ENCODE measurements at places on chromosomes 12 and 14. TPM values are rescaled to one million over a fixed set of nuclear protein-coding genes. Genes with fewer than 3 reads are reported as not detected.

The TAS2R42 gene
- total RNA-seq, result not detected

The POMT2 gene
- 11.5 TPM for total RNA-seq

The CLEC4C gene
- not detected for total RNA-seq

The LRRK2 gene
- 12.2 TPM for total RNA-seq

The TAS2R46 gene
- 12.3 TPM for total RNA-seq

The A2M gene
- total RNA-seq, result 44.5 TPM

The SYT10 gene
- 0.31 TPM for total RNA-seq

The GPR65 gene
- total RNA-seq, result 0.47 TPM

The SPIC gene
- 0.16 TPM for total RNA-seq

The CLEC1B gene
- total RNA-seq, result not detected

The CABP1 gene
- total RNA-seq, result 3.1 TPM

The RNFT2 gene
- 36.0 TPM for total RNA-seq

The KRT6A gene
- total RNA-seq, result 0.62 TPM

DNA sequence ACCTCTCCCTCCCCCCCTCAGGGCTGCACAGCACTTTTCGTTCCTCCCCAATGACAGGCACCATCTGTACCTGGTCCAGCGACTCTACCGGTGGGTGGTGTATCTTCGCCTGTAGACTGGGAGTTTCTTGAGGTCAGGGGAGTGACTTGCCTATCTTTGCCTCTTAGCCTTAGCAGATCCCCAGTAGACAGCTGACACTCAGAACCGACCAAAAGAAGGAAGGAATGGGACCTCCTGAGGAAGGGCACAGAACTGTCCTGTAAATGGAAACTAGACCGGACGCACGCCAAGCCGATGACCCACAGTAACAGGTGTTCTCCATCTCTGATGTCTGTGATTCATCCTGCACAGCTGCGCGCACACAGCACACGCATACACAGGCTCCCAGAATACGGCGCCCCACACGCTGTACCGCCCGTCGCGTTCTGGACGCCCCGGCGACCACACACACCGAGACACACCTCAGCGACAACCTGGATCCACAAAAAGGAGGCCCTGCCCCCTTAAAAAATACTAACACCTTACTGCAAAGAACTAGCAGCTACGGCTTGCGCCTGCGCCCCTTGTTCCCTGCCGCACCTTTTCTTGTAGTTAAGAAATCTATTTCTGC lies 673 bp upstream of the TTC9 start:
- DNase-seq, result peak; percentile 24

DNA sequence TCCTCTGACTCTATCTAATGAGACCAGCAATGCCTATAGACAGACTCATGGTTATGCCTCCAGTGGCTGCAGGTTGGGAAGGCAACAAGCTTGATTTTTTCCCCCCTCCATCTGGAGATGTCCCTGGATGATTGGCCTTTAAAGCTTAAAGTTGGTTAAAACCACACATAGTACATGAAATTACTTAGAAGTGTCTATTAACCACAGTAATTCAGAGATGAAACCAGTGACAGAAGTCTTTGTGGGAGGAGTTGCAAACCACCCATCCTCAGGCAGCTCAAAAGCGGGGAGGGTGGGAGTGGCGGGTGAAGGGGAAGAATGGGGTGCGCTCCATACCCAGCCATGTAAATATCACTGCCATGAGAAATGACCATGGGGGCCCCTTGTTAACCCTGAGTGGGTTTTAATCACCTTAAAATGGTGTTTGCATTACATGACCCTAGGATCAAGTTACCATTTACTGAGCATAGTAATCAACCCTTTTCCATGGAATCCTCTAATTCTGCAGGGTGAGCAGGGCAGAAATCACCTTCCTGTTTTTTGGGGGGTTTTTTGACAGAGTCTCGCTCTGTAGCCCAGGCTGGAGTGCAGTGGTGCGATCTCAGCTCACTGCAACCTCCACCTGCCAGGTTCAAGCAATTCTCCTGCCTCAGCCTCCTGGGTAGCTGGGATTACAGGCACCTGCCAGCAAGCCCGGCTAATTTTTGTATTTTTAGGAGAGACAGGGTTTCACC lies 133.5 kb downstream of the FOXN3 start:
- DNase-seq, result no peak

- DNase-seq, result no peak
Observed at GRCh38 chr12:116384691-116385485, 107.4 kb upstream of the MED13L start.

GRCh38 chr14:22466491-22466890 lies 122.5 kb downstream of the DAD1 start:
- no peak for DNase-seq

GRCh38 chr14:75837151-75837787 lies 144.5 kb downstream of the TGFB3 start:
- no peak for DNase-seq

DNA sequence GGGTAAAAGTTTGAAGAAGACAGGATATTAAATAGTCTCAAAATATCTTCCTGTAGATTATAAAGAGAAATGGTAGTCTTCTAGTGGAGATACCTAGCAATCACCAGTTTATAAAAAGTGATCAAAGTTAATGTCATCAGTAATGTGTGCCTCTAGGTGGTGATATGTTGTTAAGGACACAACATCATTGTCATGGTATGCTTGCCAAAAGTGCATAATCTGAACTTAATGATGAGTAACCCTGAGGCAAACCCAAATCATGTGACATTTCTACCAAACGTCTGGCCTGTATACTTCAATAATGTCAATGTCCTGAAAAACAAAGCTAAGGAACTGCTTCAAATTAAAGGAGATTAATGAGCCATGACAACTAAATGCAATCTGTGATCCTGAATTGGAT lies 214.7 kb downstream of the PHLDA1 start:
- DNase-seq, result no peak

DNA sequence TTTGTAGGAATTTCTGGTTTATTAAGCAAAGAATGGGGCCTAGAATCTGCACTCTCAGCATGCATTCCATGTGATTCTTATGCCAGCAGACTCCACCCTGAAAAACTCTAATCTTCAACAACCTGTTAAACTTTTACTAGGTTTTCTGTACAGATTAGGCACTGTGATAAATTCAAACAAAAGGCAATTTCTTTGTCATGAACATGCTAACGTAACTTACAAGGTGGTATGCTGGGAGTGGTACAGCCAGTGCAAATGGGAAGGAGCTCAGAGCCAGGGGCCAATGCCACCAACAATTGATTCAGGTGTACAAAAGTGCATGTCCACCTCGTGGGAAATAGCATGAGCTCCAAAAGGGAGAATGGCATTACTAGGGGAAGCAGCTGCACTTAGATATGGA lies 83.0 kb downstream of the PPFIBP1 start:
- DNase-seq, result no peak

DNA sequence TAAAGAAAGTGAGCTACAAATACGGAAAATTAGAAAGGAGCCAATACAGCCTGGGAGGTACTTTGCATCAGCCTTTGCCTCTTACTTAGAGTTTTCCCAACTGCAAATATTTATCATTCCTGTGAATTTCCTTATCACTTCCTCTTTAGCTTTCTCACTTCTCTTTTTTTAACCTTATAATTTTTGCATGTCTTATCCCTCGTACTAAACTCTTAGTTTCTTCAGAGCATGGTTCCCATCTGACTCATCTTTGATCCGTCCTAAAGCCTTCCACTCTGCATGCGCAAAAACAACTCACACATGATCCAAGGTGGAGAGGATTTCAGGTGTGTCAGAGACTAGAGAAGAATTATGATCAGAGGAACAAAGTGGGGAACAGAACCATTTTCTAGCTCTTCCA lies 9.6 kb upstream of the SNAPC1 start:
- no peak for DNase-seq

- DNase-seq, result no peak
Observed at GRCh38 chr14:103742499-103743255, 27.1 kb downstream of the ZFYVE21 start.

GRCh38 chr12:26696048-26696612 lies 136.9 kb downstream of the ITPR2 start:
- no peak for DNase-seq

- DNase-seq, result no peak
Observed at GRCh38 chr12:30884799-30885198, 41.7 kb upstream of the TSPAN11 start.

DNA sequence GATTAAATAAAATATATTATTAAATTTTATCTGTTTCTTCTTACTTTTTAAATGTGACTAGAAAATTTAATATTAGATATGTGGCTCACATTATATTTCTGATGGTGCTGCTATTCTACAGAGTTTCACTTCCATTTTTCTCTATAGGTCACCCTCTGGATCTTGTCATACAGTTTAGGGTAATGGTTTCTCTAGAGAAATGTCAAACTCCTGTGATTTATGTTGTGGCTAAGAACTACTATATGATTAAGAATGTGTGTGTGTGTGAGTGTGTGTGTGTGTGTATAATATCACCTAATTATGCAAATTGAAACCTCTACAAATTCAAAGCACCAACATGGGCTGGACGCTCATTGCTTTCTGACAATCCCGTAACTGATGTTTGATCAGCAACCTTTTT lies 325.9 kb downstream of the ADAMTS20 start:
- DNase-seq, result no peak

DNA sequence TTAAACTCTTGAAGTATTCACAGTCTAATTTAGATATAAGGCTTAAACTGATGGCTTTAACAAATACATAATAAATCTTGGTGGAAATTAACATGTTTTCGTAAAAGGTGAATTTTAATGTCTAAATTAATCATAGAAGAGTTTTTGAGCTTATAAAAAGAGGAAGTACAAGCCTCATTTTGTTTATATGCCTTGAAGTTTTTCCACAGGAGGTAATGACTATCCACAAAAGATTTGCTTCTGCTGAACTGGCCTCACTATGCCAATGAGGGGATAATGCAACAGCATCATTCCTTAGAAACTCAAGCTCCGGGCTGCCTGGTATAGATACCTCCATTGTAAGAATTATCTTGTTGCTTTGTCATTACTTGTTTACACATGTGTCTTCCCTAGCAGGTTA lies 175.6 kb downstream of the DUSP6 start:
- no peak for DNase-seq
